ENCODE measurements at places on chromosomes 1 and 21.

DNA sequence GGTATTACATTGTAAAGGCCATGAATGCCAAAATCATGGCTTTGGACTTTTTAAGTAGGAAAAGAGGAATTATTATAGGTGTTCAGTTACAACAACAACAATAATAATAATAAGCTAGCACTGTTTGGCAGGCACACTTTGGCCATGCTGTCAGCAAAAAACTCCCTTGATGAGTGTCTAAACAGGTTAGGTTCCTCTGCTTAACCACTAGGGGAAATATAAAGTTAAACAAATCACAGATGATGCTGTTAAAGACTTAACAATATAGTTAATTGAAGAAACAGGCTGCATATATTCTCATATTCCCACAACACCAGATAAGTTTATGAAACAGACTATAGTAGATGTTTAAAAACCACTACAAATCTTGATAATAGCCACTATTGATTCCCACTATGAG, 46.4 kb downstream of the RGS21 start:
- DNase-seq, result no peak

DNA sequence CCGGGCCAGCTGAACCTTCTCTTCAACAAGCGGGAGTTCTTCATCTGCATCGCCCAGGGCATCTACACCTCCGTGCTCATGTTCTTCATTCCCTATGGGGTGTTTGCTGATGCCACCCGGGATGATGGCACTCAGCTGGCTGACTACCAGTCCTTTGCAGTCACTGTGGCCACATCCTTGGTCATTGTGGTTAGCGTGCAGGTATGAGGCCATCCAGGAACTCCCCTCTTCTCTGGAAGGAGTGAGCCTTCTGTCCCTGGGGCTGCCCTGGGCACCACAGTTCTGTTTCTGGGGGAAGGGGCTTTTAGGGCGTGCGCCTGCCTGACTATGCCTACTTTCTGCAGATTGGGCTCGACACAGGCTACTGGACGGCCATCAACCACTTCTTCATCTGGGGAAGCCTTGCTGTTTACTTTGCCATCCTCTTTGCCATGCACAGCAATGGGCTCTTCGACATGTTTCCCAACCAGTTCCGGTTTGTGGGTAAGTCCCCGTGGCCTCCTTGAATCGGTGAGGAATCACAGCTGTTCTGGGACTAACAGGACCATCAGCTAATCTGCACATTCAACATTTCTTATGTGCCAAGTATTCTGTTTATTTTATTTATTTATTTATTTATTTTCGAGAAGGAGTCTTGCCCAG, 21.1 kb downstream of the ATP8B2 start:
- DNase-seq, result no peak

DNA sequence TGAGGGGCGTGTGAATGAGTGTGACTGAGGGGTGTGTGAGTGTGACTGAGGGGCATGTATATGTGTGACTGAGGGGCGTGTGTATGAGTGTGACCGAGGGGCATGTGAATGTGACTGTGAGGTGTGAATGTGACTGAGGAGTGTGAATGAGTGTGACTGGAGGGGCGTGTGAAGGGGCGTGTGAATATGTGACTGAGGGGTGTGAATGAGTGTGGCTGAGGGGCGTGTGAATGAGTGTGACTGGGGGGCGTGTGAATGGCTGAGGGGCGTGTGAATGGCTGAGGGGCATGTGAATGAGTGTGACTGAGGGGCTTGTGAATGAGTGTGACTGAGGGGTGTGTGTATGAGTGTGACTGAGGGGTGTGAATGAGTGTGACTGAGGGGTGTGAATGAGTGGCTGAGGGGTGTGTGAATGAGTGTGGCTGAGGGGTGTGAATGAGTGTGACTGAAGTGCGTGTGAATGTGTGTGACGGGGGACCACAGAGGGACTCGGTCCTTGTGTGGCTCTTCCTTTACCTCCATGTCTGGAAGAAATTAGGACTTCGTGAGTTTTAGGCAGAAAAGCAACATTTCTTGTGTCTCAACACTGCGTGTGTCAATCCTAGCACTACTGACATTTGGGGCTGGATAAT, 105.8 kb downstream of the GLIS1 start:
- no peak for DNase-seq

DNA sequence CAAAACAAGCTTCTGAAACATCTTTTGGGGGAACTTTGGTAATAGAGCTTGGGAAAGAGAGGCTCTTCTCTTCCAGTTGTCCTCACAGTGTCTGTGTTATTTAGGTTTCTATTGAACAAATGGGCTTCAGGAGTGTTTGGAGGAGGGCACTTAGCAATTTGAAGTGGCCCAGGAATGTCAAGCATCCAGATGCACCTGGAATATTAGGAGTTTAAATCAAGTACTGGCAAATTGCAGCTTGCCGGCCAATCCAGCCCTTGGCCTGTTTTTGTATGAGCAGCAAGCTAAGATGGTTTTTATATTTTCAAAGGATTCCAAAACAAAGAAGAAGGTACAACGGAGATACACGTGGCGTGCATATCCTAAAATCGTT, 94.7 kb downstream of the CCDC185 start:
- DNase-seq, result no peak

- DNase-seq, result no peak
Observed at GRCh38 chr1:10891091-10891490, 94.6 kb upstream of the CASZ1 start.

- DNase-seq, result no peak
Observed at GRCh38 chr1:206135248-206135647, 18.1 kb upstream of the AVPR1B start.

GRCh38 chr1:24562625-24563024, 6.7 kb downstream of the NCMAP start:
- no peak for DNase-seq

GRCh38 chr1:6448749-6449631, 17.0 kb downstream of the TNFRSF25 start:
- DNase-seq, result no peak

- no peak for DNase-seq
Observed at GRCh38 chr1:31605908-31606427, 11.5 kb upstream of the HCRTR1 start.
